ENCODE measurements at places on chromosomes 5 and 9.

DNA sequence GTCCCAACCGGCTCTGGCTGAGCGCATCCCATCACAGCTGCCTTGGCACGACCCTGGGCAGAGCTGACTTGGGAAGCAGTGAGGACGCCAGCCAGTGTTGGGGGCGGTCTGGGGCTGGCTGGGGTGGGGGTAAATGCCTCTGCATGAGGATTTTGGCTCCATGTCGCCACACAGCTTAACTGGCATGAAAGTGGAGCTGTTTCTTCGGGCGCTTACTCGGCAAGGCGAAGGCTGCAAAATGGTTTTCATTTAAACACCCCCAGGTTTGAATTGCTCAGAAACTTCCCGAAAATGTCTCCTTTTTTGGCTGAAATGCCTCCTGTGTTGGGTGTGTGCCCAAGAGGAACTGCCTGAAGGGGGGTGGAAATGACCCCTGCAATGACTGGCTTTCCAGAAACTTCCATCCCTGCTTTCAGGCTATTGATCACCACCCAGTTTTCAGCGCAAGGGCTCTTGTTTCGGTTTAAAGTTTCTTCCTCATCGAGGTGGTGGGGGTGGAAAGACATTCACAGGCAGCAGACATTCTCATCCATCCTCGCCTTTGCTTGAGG lies 38.3 kb downstream of the PTGES start:
- DNase-seq = no peak

- no peak for DNase-seq
Observed at GRCh38 chr5:31124651-31125305, 68.7 kb upstream of the CDH6 start.

GRCh38 chr5:33343676-33344327 lies 97.0 kb upstream of the TARS1 start:
- DNase-seq = no peak

GRCh38 chr5:176916337-176916736 lies 17.2 kb upstream of the HK3 start:
- no peak for DNase-seq

- no peak for DNase-seq
Observed at GRCh38 chr5:4198461-4198860, 602.8 kb downstream of the IRX1 start.

- no peak for DNase-seq
Observed at GRCh38 chr5:149079883-149080282, 17.0 kb upstream of the SH3TC2 start.

DNA sequence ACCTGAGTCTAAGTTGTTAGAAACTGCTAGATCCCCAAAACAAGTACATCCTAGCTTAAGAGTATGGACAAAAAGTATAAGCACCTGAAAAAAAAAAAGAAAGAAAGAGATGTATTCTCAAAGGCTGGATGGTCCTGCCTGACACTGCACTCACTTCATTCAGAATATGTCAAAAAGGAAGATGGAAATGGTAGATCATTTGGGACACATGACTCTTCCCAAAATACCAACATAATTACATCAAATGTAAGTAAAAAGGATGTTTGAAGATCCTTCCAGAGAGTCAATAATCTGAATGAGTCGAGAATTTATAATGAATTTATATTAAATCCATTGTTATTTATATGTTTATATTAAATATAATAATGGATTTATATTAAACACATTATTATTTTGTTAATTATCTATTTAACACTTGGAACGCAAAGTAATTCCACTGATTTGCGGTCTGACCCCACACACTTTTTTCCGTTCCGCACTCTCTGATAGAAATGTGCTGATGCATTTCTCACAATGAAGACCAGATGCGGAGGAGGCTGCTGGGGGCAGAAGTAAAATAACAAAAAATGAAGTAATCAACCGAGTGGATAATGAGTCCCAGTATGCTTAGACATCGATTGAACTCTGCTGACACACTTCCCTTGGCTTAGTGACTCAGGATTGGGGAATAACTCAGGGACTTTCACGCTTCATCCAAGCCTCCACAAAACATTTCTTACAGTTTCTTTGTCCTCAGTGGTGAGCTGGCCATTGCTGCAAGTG lies 201.2 kb downstream of the ADAMTS12 start:
- DNase-seq = no peak

- no peak for DNase-seq
Observed at GRCh38 chr5:135229679-135230132, 169.3 kb downstream of the MACROH2A1 start.
